Pons (tissue), 1 donor: ENCODE measurements at places on chromosomes 5 and 9.

GRCh38 chr5:146130440-146131045, 25.2 kb upstream of the PLAC8L1 start:
- DNase-seq: peak; percentile 71

GRCh38 chr5:116153687-116154174, 68.9 kb downstream of the COMMD10 start:
- DNase-seq: no peak

DNA sequence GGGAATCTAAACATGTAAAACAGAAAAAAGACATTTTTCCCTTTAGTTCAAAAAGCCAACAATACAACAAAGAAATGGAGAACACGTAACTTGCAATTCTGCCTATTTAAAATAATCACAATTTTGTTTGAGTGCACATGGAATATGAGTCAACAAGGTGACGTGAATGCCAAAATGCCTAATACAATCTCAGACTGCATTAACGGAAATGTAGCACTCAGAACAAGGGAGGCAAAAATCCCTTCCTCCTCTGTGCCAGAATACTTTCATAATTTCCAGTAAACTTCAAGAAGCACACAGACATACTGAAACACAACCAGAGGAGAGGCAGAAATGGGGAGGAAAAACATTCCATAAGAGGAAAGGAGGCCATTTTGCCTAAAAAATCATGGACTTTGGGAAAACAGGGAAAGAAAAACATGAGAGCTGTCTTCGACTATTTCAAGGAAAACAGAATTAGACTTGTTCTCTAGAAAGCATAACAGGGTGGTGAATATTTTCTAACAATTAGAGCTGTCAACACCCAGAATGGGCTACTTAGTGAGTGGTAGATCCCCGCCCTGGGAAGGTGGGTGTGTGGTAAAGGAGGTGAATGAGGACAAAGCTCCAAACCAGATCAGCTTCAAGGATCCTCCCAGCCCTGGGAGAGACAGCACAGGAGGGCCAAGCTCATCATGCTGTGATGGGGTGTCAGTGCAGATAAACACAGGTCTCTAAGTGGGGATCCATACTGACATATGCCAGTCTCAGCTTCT, 48.2 kb downstream of the ABCA1 start:
- DNase-seq: no peak

DNA sequence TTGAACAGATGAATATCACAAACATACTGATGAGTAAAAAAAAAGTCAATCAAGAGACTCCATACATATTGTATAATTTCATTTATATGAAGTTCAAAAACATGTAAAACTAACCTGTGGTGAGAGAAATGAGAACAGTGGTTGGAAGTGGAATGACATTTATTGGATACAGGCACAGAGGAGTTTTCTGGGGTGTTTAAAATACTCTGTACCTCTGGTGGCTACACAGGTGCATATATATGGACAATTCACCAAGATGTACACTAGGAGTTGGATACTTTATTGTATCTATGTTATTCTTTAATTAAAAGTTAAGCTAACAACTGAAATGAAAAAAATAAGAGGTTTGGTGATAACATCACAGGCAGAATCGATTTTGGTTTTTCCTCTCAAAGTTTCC, 14.1 kb downstream of the FOXD1 start:
- DNase-seq: no peak

GRCh38 chr9:131528886-131529505, 2.1 kb downstream of the UCK1 start:
- no peak for DNase-seq
